ENCODE measurements at places on chromosomes 6 and 20.
A peak's percentile ranks its signal among the peaks of the same experiment; 100 is the strongest.

- no peak for DNase-seq
Measured at GRCh38 chr6:35280903-35281302, 16.7 kb upstream of the DEF6 start.

DNA sequence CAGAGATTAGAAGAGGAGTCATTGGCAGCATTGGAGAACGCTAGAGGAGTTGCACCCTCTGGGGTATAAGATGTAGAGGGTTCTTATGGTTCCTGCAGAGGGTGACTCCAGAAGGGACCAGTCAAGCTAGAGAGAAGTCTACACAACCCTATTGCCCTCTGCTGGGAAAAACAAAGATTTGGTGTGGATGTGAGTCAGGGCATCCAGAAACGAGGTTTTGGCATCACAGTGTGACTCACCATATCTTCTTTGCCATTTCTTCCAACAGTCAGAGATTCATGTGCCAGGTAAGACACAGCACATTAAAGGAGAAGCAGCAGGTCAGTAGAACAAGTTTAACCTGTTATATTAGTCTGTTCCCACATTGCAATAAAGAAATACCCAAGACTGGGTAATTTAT, 598.8 kb downstream of the MAFB start:
- DNase-seq: no peak

DNA sequence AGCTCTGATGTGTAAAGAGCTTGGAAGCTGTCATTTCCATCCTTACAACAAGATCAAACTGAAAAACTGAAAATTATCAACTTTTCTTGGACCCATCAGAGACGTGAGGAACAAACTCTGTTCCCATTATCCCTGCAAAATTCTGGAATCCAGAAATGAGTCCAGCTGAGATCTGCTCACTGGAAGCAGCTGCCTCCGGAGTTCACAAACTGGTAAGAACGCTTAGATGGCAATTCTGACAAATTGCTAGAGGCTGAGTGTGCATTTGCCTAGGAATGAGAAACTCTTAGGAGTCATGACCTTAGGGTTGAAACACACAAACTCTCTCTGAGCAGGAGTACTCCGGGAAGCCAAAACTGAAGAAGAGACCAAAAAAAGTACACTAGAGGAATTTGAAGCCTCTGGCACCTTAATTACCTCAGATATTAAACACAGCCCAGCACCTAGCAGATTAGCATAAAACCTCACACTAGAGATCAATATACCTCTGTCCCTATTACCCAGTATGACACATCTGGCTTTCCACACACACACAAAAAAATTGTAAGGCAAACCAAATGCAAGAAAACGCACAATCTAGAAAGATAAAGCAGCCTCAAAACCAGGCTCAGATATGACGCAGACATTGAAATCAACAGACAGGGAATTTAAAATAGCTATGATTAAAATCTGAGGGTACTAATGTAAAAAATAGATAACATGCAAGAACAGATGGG, 233.5 kb upstream of the SGK1 start:
- DNase-seq: no peak

GRCh38 chr6:106476331-106477105, 116.0 kb downstream of the CRYBG1 start:
- DNase-seq: no peak

- peak; percentile 90 for DNase-seq
Measured at GRCh38 chr6:37705239-37706051, 7.8 kb upstream of the MDGA1 start.

DNA sequence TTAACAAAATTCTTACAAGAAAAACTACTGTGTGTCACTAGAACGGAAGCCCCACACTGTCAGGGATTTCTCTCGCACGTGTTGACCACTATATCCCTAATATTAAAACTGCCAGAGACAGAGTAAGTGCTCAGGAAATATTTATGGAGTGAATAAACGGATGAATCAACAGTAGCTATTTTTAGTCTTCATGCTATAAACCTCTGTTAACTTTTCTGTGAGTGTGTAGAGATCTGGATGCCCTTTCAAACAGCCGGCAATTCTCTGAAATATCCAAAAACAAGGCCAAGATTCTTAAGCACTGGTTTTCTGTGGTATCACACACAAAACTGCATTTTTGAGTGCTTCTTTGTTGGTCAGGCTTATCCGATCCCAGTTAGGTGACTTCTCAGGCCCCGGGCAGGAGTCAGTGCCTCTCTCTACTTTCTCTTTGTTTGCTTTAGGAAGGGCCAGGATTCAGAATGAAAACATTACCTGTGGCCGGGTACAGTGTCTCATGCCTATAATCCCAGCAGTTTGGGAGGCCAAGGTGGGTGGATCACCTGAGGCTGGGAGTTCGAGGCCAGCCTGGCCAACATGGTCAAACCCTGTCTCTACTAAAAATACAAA, 15.7 kb downstream of the ATP9A start:
- DNase-seq: no peak

- no peak for DNase-seq
Measured at GRCh38 chr6:47741807-47742206, 40.0 kb upstream of the OPN5 start.

- DNase-seq: no peak
Measured at GRCh38 chr20:62044631-62045030, 21.1 kb downstream of the TAF4 start.

DNA sequence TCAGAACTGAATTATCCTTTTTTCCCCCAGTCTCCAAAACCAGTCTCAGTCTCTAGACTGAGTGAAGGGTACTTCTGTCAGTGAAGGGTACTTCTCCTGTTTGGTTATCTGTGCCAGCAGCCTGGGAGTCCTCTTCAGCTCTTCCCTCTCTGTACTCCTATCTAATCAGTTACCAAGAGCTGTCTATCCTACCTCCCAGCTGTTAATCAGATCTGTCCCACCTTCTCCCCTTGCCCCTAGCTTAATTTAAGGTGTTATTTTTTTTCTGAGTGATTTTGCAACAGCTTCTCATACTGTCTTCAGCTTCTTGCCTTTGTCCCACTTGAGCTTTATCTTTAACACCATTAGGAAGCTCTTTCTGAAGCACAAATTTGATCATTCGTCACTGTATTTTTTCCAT, 491.9 kb upstream of the SOX4 start:
- DNase-seq: no peak

DNA sequence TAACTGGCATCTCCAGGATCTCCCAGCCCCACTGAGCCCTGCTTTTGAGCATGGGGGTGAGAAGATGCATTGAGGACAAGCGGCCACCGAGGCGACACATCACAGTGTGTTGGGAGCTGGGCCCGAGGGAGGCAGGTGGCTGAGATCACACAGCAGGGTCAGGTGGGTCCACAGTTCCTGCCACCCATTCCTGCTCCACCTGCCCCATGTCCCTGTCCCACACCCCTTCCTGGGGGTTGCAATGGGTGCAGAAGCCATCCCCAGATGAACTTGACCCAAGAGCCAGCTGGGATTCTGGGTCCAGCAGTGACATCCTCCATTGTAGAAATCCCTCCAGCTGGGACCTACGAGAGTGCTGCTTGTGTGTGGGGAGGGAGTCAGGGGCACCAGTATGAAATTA, 1.0 kb downstream of the TGM2 start:
- DNase-seq: no peak

- DNase-seq: no peak
Measured at GRCh38 chr6:90914312-90914711, 327.4 kb upstream of the MAP3K7 start.

DNA sequence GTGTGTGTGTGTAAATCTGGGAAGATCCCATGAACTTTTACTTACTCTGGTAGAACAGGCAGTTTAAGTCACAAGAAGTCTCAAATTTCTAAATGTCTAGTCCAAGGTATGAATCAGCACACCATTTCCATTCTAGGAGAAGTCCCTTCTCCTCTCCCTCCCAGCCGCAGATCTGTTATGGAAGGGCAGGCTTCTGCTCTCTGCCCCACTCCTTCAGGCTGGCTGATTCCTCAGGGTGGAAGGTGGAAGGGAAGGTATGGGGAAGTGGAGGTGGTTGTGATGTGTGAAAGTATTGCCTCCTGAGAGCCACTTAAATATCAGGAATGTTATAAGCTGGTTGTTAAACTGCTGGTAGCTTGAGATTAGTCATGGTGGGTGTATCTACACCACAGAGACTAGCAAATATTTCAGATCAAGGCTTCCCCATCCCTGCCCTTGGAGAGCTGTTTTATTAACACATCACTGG, 44.5 kb upstream of the LAMA4 start:
- DNase-seq: no peak

DNA sequence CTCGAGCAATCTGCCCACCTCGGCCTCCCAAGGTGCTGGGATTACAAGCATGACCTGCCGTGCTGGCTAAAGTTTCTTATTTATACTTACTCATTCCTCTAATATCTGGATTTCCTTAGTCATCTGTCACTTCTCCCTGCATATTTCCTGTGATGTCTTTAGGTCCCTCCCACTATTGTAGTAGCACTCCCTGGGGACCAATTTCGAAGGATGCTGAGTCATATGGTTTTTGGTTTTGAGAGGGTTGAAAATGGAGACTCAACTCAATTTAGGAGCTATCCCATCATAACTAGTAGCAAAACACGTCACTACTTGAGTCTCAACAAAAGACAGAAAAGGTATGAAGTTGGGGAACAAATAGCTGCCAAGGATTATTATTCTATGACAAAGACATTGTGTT, 20.2 kb downstream of the MCUR1 start:
- no peak for DNase-seq

DNA sequence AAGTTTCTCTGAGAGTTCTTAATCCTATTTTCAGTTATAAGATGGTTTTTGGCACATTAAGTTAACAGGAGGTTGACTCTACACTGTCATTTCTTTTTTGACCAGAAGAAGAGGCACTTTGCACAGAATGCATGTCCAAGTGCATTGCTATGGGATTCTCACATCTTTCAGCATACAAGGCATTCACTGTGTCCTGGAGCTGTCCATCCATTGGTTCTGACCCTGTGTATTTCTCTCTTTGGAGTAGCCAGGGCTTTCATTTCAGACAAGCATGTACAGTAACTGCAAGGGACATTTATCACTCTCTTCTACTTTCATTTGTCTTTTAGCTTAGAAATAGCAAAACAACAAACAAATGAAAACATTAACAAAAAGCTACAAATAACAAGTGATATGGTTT, 275.1 kb upstream of the IMPG1 start:
- no peak for DNase-seq

GRCh38 chr6:100084316-100084990, 90.4 kb upstream of the MCHR2 start:
- DNase-seq: no peak

DNA sequence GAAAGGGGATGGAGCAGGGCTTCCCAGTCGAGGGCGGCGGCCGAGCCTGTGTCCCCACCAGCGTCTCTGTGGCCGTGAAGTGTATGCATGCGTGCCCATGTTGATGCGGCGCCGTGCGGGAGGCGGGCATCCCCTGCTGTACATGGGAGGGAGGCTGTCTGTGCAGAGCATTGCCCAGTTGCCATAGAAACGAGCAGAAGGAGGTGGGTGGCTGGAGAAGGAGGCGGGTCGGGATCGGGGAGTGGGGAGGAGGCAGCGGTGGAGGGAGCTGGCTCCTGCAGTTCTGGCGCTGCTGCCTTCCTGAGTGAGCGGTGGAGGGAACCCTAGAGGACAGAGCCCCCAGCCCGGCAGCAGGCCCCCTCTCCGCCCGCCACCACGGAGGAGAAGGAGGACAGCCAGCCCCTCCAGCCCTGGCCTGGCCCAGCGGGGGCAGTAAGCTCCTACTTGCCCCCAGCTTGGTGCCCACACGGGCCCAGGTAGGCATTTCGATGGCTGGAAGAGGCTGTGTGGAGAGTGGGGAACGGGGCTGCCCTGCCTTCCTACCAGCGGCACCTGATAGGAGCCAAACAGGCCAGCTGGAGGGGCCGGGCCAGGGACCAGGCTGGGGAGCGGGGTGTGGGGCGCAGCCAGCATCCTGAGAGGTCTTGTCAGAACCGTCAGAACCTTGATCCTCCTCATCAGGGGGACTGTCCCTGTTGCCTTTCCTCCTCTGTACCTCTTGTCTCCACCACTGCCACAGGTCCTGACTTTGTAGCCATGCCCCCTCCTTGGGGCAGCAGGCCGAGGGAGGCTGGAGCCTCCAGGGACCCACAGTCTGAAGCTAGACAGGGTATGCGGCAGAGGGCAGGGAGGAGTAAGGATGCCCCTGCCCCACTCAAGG, 41.3 kb downstream of the SPDEF start:
- DNase-seq: peak; percentile 80

- DNase-seq: no peak
Measured at GRCh38 chr6:44400572-44400971, 13.1 kb downstream of the CDC5L start.

- DNase-seq: no peak
Measured at GRCh38 chr6:42147138-42147562, 4.7 kb upstream of the C6orf132 start.

DNA sequence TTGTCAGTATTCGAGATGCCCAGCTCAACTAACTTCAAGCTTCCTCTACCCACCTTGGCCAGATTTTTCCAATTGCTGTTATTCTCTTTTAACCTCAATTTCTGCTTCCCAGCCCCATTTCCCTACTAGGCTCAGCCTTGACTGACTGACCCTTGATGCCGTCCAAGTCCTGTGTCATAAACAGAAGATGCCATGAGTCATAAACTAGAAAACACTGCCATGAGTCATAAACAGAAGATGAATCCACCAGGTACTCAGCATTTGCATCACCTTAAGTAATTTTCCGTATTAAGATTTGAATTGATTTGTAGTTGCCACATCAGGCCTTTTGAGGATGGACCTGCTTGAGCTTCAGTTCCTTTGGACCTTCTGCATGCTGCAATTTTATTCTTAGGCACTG, 123.8 kb downstream of the FAM83B start:
- no peak for DNase-seq

GRCh38 chr6:132919045-132919860, 104.9 kb downstream of the RPS12 start:
- DNase-seq: peak; percentile 69

DNA sequence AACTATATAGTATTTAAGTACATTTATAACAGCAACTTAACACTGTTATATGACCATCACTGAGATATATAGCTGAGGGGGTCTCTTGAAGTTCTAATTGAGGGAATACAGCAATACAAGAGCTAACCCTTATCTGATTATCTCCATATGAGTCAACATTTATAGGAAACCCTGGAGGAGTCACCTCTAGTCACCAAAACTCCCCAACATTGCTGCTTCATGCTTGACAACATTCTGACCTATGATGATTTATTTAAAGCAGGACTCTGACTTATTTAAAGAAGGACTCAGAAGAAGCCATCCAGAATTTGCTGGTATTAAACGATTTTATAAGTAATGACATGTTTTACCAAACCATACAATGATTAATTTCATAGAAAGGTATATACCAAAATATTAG, 182.6 kb upstream of the NOX3 start:
- no peak for DNase-seq

DNA sequence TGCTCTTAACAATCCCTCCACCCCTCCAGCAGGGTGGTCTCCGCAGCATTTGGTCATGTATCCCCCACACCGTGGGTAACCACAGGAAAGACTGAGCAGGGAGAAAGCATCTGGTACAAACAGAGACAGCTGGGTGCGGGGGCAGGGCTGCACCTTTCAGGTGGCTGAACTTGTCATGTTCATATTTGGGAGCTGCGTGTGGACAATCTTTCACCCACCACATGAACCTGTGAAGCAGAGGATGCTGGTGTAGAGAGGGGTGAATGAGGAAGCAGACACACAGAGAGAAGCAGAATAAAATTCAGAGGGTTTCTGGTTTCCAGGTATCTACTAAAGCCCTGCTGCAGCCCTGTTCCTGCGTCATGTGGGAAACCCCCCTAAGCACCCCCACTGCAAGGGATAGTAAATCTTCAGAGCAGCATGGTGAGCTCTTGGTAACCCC, 8.9 kb downstream of the GFOD1 start:
- no peak for DNase-seq
